ENCODE measurements at places on chromosomes 13 and 19.

GRCh38 chr13:98544104-98544710, 32.7 kb downstream of the STK24 start:
- DNase-seq: no peak

- DNase-seq: no peak
Measured at GRCh38 chr13:73865027-73865426, 269.2 kb downstream of the KLF12 start.

GRCh38 chr13:107912745-107913144, 302.6 kb downstream of the LIG4 start:
- DNase-seq: no peak

- no peak for DNase-seq
Measured at GRCh38 chr19:18832306-18833140, 764 bp downstream of the UPF1 start.

DNA sequence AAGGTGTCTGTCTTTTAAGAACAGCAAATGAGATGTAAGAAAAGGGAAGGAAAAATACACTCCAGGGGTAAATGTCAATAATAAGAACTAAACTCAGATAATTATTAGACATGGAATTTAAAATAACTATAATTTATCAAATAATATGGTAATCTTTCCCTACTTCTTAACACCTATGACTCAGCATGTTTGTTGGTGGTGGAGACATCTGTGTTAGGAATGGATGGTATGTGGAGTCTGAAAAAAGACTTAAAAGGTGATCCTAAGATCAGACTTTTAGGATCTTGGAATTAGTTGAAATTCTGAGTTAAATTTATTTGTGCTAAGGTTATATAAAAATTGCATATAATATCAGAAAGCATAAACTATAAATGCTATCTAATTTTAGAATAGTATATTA, 915.1 kb downstream of the SLITRK5 start:
- DNase-seq: no peak

DNA sequence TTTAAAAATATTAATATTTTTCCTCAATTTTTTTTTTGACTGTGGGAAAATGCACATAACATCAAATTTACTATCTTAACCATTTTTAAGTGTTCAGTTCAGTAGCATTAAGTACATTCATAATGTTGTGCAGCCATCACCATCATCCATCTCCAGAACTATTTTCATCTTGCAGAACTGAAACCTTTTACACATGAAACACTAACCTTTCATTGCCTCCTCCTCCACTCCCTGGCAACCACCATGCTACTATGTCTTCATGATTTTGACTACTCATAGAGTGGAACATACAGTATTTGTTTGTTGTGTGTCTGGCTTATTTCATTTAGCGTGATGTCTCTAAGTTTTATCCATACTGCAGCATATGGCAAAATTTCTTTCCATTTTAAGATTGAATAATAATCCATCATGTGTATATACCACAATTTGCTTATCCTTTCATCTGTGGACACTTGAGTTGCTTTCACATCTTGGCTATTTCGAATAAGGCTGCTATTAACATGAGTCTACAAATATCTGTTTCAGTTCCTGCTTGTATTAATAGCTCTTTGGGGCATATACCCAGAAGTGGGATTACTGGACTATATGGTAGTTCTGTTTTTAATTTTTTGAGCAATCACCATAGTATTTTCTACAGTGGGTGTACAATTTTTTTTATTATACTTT, 376.4 kb downstream of the MTUS2 start:
- no peak for DNase-seq

- DNase-seq: no peak
Measured at GRCh38 chr19:13841086-13841961, 35.6 kb upstream of the NANOS3 start.

- DNase-seq: no peak
Measured at GRCh38 chr19:18999896-19000620, 33.3 kb downstream of the SUGP2 start.

DNA sequence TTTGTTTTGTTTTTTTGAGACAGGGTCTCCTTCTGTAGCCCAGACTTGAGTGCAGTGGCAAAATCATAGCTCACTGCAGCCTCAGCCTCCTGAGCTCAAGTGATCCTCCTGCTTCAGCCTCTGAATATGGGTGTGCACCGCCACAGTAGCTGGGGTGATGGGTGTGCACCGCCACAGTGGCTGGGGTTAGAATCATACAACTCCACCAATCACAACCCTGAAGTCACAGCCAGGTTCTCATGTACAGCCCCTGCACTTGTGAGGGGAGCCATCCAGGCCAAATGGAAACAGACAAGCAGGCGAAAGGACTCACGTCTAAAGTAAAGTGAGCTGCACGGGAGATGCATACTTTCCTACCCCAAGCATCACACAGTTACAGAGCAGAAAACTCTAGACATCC, 63.1 kb upstream of the RANBP3 start:
- no peak for DNase-seq

Data from stimulated activated CD4-positive, alpha-beta T cell treated with anti-CD3 and anti-CD28 coated beads, Interleukin-15, amount 100 ng/mL, for 1 hour (primary cell).